ENCODE measurements at places on chromosomes 11 and 22.

- no peaks in the 10 kb centered on the region for H3K36me3 ChIP-seq
- H3K27ac ChIP-seq, result no peak overlapping the region
- H3K4me3 ChIP-seq, result no peak overlapping the region
- no peaks in the 10 kb centered on the region for H3K27me3 ChIP-seq
- H3K4me1 ChIP-seq, result no peaks in the 10 kb centered on the region
Observed at GRCh38 chr11:112901924-112902323, 59.3 kb upstream of the NCAM1 start.

DNA sequence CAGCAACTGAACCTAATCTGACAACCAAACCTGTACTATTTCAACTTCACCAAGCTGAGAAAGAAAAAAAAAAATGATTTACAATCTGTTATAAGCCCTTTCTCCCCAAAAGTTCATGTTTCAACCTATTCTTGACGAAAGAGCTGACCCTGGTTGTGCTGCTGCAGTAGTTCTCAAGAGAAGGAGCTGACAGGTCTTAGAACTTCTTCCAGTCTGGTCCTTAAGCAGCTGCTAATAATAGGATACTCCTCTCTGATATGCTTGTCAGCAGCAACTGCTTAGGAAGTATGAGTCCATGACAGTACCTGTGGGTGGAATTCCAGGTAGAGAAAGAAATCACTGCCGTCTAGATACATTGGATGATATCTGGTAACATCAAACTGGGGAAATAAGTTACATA is 735.1 kb upstream of the CCDC90B start:
- DNase-seq, result no peak
- no peaks in the 10 kb centered on the region for H3K4me1 ChIP-seq
- H3K4me3 ChIP-seq, result no peak overlapping the region
- H3K27ac ChIP-seq, result no peak overlapping the region
- no peaks in the 10 kb centered on the region for H3K27me3 ChIP-seq

DNA sequence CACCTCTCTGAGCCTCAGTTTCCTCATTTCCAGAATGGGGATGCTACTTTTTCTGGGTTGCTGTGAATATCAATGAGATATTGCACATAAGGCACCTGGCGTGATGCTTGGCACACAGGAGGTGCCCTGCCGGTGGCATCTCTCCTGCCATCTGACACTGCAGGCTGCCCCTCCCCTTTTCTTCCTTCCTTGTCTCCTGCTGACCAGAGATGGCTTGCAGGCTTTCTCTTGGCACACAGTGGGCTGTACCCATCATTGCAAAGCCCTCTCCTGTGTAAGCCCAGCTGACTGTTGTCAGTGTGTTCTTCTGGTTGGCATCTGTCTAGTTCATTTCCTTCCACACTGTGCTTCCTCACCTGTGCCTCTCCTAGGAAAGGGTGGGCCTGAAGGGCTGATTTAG is 91.7 kb downstream of the MYO18B start:
- no peak overlapping the region for H3K4me3 ChIP-seq
- DNase-seq, result no peak
- H3K27me3 ChIP-seq, result no peaks in the 10 kb centered on the region

GRCh38 chr11:100788561-100789295 is 101.6 kb downstream of the ARHGAP42 start:
- H3K27me3 ChIP-seq, result no peaks in the 10 kb centered on the region
- no peak overlapping the region for H3K4me3 ChIP-seq
- H3K27ac ChIP-seq, result no peak overlapping the region
- no peak for DNase-seq
- H3K4me1 ChIP-seq, result no peaks in the 10 kb centered on the region

DNA sequence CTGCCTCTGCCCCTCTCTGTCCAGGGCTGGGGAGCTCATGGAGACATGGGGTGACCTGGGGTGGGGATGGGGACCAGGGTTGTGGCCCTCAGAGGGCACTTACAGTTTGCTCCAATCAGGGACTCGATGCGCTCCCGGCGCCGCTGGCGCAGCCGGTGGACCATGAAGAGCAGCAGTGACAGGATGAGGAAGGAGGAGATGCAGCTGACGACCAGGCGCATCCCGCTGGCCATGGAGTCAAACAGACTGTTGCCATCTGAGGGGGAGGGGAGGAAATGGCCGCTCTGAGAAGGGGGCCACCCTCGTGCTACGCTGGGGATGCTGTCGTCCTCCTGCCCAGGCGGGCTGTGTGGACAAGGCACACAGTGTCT is 80.5 kb downstream of the DGCR2 start:
- no peak overlapping the region for H3K27ac ChIP-seq
- H3K36me3 ChIP-seq, result peaks cover 87% of the 10 kb centered on the region
- H3K4me3 ChIP-seq, result no peak overlapping the region
- H3K4me1 ChIP-seq, result no peaks in the 10 kb centered on the region

DNA sequence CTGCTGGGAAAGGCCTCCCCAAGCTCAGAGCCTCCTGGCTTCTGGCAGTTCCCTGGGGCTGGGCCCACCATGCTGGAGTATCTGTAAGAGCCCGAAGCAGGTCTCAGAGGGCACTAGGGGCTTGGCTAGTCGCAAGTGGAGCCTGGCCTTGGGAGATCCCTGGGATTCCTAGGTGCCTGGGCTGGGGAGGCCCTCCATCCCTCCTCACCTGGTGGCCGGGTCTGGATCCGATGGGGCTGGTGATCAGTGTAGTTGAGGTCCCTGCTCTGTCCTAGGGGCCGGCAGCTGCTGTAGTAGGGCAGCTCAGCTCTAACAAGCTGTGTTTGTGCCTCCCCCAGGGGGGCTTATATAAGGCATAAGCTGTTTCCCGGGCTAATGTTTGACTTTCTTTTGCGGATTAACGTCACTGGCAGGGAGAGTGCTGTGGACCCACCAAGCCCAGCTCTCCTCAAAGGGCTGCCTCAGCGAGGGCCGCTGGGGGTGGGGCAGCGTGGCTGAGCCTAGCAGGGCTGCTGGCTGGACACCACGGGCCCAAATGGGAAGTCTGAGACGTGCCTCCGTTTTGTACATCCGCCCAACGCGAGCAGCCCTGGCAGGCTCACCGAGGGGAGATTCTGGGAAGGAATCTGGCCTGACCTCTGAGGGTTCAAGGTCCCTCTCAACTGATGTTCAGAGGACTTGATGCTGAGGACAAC is at the start of gene SLC22A8:
TSS of gene SLC22A8 (minus strand) at position 321 of the 695 bp plus-strand sequence. CDS start 883 bp downstream, outside the sequence.
- no peaks in the 10 kb centered on the region for H3K4me1 ChIP-seq
- H3K27me3 ChIP-seq, result no peaks in the 10 kb centered on the region
- no peak for DNase-seq

DNA sequence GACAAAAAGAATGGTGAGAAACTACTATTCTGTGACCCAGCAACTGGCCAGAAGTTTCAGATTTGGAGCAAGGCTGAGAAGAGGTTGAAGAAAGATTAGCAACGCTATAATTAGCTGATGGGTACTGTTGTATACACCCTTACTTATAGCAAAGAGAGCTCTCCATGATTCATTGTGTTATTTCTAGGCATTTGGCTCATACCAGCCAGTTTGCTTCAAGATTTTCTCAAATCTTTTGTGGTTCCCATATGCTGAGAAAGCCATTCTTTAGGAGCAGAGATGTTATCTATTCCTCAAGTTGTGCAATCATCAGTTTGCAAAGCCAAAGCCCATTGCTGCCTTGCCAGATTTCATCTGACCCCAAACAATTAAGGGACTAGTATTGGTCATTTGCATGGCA is 179.4 kb downstream of the ETS1 start:
- H3K4me1 ChIP-seq, result no peaks in the 10 kb centered on the region
- DNase-seq, result no peak
- H3K36me3 ChIP-seq, result no peaks in the 10 kb centered on the region
- H3K27me3 ChIP-seq, result no peaks in the 10 kb centered on the region
- no peak overlapping the region for H3K4me3 ChIP-seq
- no peak overlapping the region for H3K27ac ChIP-seq

DNA sequence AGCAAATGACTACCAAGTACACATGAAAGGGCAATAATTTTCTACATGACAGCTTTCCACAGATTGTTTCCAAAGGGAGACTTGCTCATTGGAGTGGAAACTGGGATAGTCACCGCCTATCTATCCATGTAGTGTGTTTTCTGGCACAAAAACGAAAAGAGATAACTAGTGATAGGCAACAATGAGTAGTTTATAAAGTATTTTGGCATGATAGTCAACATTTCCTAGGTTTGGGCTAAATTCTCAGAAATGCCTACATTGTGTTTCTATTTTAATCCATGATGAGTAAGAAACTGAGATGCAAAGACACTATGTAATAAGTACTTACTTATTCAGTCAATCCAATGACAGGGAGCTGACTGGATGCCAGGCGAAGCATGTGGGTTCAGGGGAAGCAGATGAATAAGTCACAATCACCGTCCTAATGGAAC is 1129.1 kb downstream of the DLG2 start:
- H3K27me3 ChIP-seq, result no peaks in the 10 kb centered on the region
- no peak overlapping the region for H3K4me3 ChIP-seq
- DNase-seq, result no peak
- no peaks in the 10 kb centered on the region for H3K4me1 ChIP-seq
- no peaks in the 10 kb centered on the region for H3K36me3 ChIP-seq
- no peak overlapping the region for H3K27ac ChIP-seq

DNA sequence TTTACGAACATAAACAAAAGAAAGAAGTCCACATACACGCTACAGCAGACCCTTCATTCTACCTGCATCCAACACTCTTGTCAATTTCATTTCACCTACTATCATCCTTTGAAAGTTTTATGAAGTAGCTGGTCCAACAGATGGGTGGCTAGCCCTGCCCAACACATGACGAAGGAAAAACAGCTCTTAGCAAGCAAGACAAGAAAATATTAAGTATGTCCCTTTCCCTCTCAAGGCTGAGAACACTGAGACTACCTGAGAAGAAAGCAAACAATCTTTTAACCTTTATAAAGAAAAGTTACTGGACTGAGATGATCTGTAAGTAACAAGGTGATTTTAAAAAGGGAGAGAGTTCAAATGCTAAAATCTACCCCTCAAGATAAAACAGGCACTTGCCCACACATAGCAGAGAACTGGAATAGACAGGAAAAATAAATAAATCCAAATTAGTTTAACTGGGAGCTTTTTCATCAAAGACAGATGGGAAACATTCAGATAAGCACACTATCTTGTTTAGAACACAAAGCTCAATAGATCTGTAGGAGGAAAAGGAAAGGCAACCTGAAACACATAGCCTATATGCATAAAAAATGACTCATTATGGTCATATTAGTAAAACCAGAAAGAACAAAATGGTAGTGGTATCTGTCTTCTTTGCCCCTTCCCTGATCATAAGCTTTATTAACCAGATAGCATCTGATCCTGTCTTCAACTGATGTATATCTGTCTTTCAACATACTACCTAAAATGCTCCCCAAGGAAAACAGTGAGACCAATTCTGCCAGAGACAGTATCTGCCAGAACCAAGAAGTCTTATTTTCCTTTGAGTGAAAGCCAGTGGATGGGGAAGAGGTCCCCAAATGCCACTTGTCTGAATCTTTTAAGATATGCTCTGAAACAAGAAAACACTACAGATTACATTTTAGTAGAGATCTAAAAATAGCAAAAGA is 104.3 kb downstream of the MRTFA start:
- no peak overlapping the region for H3K27ac ChIP-seq
- peaks cover 7% of the 10 kb centered on the region for H3K4me1 ChIP-seq
- no peak overlapping the region for H3K4me3 ChIP-seq
- H3K36me3 ChIP-seq, result no peaks in the 10 kb centered on the region
- no peaks in the 10 kb centered on the region for H3K27me3 ChIP-seq
- no peak for DNase-seq

DNA sequence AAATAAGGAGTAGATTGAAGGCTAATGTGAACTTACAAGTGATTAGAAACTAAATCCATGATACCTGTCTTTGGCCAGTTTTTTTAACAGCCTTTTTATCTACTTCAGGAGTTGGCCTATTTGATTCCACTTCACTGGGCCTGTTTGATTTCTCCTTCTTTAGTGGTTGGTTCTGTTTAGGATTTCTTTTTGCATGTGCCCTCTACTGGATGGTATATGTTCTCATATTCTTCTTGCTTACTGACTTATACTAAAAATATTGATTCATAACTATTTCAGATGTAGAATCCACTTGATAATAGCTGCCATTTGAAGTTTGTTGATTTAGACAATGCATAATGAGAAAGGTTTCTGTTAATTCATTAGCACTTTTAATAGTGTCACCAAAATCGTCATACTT is 53.9 kb downstream of the USP47 start:
- H3K27me3 ChIP-seq, result no peaks in the 10 kb centered on the region
- H3K27ac ChIP-seq, result no peak overlapping the region
- no peak overlapping the region for H3K4me3 ChIP-seq
- H3K4me1 ChIP-seq, result peaks cover 3% of the 10 kb centered on the region
- no peak for DNase-seq

DNA sequence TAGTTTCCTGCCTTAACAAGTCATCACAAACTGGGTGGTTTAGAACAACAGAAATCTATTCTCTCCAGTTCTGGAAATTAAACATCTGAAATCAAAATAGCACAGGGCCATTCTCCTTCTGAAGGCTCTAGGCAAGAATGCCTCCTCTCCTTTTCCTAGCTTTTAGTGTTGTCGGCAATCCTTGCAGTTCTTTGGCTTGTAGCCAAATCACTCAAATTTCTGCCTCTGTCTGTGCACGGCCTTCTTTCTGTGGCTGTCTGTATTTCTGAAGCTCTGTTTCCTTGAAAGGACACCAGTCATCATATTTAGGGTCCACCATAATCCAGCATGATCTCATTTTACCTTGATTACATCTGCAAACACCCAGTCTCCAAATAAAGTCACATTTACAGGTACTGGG is 795.5 kb downstream of the METTL15 start:
- H3K4me3 ChIP-seq, result no peak overlapping the region
- H3K36me3 ChIP-seq, result no peaks in the 10 kb centered on the region
- no peak overlapping the region for H3K27ac ChIP-seq
- no peak for DNase-seq
- H3K4me1 ChIP-seq, result no peaks in the 10 kb centered on the region
- H3K27me3 ChIP-seq, result no peaks in the 10 kb centered on the region

All from natural killer cell (primary cell).